ENCODE measurements at places on chromosomes 6 and 20. TPM values are rescaled to one million over a fixed set of nuclear protein-coding genes. Genes with fewer than 3 reads are reported as not detected.

CEP162 gene
- total RNA-seq: 3.5 TPM

EFCAB8 gene
- not detected for total RNA-seq

OR12D3 gene
- not detected for total RNA-seq

DNA sequence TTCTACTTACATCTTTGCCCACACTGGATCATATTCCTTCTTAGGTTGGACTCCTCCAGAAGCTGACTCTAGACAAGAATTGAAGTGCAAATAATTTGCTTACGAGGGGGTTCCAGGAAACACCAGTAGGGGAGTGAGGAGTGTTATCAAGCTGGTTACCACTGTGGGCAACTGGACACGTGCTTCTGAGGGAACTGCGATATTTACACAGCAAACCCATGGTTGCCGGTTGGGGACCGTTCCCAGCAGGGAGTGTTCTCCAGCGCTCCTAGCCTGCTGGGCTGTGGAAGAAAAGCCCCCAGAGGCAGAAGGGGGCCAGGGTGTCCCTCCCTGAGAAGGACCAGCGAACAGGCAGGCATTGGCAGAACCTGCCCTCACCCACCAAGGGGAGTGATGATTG, 21.7 kb downstream of the MDFI start:
- no peak overlapping the region for H3K27ac ChIP-seq
- H3K27me3 ChIP-seq: no peaks in the 10 kb centered on the region
- no peaks in the 10 kb centered on the region for H3K36me3 ChIP-seq

GRCh38 chr6:152379423-152379822, 257.7 kb downstream of the SYNE1 start:
- H3K4me1 ChIP-seq: peaks cover 11% of the 10 kb centered on the region
- H3K27me3 ChIP-seq: no peaks in the 10 kb centered on the region
- no peak for DNase-seq
- H3K4me3 ChIP-seq: peak overlapping the region; percentile 49

DNA sequence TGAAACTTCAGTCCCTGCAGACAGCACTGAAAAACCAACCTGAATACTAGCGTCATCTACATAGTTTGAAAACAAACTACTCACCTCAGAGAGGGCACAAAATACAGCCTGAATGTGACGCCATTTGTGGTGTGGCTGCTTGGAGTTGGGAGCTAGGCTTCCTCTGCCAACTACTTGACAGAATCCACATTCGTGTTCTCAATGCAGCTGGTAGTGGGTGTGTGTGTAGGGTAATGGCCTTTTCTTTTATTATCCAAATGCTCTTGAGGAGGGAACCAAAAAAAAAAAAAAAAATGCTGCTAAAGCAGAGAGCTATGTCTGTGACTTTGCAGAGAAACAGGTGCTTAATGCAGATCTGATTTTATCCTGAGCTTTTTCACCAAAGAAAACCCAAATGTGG, 207.8 kb downstream of the OTOR start:
- no peak overlapping the region for H3K27ac ChIP-seq
- no peak for DNase-seq
- H3K4me1 ChIP-seq: no peaks in the 10 kb centered on the region
- H3K4me3 ChIP-seq: no peak overlapping the region

GRCh38 chr6:115948751-115949150, 111.9 kb downstream of the FRK start:
- H3K36me3 ChIP-seq: no peaks in the 10 kb centered on the region
- no peak for DNase-seq
- H3K4me3 ChIP-seq: no peak overlapping the region
- H3K27me3 ChIP-seq: no peaks in the 10 kb centered on the region
- H3K4me1 ChIP-seq: no peaks in the 10 kb centered on the region
- no peak overlapping the region for H3K27ac ChIP-seq

DNA sequence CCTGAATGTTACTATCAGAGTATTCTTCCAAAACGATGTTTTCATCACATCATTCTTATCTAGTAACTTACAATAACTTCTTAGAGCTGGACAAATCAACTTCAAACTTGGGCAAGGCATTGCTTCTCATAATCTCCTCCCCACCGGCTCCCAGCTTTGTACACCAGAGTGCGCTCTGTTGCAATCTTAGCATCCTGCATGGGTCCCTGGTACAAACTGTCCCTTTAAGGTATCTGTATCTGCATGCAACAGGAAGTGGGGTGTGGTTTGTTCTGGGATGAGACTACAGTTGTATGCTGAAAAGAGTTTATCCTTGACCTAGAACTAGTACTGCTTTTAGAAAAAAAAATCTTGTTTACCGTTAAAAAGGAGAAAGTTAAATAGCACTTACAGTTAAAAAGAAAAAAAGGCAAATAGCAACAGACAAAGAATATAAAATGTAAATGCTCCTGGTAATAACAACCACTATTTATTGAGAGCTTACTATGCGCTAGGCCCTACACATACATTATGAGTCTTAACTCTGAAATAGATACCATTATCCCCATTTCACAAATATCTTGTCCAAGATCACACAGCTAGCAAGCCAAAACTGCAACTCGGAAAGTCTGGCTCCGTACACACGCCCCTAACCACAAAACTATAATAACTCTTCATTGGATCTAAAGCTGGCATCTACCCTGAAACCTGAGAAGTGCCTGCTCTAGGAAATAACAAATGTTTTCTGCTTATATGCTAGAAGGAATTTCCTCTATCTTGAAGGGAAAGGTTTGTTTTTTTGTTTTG, 9.8 kb upstream of the HECA start:
- peaks cover 8% of the 10 kb centered on the region for H3K4me1 ChIP-seq
- no peak for DNase-seq
- H3K27me3 ChIP-seq: no peaks in the 10 kb centered on the region
- H3K36me3 ChIP-seq: no peaks in the 10 kb centered on the region
- H3K4me3 ChIP-seq: no peak overlapping the region
